ENCODE measurements at places on chromosomes 6 and 20.

DNA sequence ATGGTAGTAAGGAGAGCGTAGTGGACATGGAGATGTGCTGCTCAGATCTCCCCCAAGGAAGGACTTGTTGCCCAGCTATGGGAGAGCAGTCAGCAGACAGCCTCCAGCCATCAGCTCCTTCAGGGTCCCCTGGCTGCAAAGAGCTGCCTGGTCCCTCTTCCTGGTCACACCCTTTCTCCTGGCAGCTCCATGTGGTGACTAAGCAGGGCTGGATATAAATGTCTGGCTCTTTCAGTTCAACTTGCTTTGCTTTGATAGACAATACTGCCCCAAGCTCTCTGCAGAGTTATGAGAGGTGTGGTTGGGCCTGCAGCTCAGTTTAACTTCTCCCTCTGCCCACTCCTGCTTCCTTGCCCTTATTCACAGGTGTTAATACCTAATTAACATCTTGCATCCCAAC, 64.1 kb upstream of the DDR1 start:
- DNase-seq = no peak

GRCh38 chr6:56932910-56933477, 21.9 kb upstream of the BEND6 start:
- no peak for DNase-seq

DNA sequence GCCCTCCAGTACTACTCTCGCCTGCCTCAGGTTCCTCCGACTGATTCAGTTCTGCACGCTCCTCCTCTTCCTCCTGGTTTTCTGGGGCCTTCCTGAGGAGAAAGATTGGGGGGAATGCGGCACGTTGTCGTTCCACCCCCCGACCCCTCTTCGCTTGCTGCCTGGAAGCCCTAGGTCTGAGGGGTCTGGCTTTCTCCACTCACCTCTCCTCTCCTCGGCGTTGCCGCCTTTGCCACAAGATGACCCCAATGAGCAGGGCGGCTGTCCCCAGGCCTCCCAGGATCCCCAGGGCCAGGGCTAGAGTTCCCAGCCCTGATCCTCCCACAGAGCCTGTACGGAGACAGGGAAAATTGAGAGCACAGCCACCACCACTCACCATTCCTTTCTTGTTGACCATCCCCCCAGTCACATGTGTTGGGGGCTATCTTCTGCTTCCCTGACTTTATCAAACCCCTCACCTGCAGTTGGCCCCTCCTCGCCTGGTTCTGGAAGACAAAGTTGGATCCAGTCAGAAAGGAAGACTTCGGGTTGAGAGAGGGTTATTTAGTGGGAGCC, 2.8 kb downstream of the AGER start:
- DNase-seq = no peak

DNA sequence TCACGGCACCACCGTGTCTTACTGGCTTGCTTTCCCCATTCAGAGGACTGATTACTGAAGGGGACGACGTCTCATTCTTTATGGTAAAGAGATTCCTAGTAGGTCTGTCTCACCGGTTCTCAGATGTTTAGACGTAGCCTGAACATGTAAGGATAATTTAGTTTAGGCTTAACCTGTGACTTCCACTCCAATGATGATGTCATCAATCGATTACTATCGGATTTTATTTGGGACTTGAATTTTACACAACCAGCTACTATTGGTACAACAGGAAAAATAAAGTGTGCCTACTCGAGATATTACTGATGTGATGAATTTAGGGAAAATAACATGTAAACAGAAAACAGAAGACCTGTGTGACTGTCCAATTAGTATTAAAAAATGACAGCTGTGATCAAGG, 4.5 kb upstream of the SSR1 start:
- no peak for DNase-seq

- no peak for DNase-seq
Observed at GRCh38 chr20:5488823-5489222, 172.1 kb upstream of the PROKR2 start.
